ENCODE measurements at places on chromosomes 12 and 14.

DNA sequence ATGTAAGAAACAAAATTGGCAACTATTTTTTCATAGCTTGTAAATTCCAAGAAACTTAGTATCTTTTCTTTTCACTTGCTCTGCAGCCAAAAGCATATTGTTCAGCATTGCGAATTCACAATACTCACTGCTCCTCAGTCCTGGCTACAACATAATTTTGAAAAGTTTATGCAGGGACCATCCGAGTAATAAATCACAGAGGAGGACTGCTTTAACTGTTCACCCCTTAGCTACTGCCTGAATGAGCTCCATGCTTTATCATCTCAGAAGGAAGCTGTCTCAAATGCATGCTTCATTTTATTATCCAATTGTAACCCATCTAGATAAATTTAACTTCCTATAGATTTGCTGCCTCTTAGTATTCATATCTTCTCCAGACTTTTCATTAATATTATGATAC lies 827.8 kb downstream of the DIO2 start:
- no peaks in the 10 kb centered on the region for H3K4me1 ChIP-seq
- H3K4me3 ChIP-seq = no peak overlapping the region
- no peak for DNase-seq

- H3K27ac ChIP-seq = no peak overlapping the region
- no peaks in the 10 kb centered on the region for H3K36me3 ChIP-seq
- DNase-seq = peak; percentile 43
- no peaks in the 10 kb centered on the region for H3K27me3 ChIP-seq
- H3K4me3 ChIP-seq = no peak overlapping the region
Measured at GRCh38 chr12:103503546-103504480, 8.0 kb upstream of the C12orf42 start.

DNA sequence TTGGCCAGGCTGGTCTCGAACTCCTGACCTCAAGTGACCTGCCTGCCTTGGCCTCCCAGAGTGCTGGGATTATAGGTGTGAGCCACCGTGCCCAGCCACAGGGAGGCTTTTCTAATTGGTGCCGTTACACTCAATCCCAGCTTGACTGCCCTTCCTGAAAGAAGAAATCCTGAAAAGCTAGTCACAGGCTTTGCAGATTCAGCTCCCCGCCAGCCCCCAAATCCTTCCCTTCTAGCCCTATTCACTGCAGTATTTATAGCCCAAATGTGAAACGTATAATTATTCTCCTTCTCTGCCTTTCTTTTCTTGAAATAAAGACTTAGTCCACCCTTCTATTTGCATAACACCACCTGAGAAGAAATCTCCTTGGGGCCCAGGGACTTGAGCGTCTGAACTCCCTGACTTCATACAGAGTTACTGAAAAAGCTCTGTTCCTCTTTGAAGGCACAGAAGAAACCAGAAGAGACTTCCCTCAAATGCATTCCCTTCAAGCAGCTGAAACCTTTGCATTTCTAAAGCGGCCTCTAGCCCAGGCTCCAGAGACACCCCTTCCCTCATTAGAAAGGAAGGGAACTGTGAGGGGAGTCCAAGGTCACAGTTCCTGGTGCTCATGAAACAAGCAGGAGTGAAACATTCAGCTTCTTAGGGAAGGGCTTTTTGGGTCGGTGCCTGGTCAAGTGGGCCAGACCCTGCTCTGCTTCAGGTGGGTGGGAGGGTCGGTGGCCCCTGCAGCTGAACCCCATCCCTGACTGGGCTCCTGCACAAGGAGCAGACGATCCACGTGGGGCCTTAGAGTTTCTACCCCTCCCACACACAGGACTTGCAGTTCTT lies 42.3 kb upstream of the BATF start:
- DNase-seq = no peak
- no peak overlapping the region for H3K4me3 ChIP-seq
- H3K4me1 ChIP-seq = no peaks in the 10 kb centered on the region
- peaks cover 13% of the 10 kb centered on the region for H3K36me3 ChIP-seq
- no peaks in the 10 kb centered on the region for H3K27me3 ChIP-seq

DNA sequence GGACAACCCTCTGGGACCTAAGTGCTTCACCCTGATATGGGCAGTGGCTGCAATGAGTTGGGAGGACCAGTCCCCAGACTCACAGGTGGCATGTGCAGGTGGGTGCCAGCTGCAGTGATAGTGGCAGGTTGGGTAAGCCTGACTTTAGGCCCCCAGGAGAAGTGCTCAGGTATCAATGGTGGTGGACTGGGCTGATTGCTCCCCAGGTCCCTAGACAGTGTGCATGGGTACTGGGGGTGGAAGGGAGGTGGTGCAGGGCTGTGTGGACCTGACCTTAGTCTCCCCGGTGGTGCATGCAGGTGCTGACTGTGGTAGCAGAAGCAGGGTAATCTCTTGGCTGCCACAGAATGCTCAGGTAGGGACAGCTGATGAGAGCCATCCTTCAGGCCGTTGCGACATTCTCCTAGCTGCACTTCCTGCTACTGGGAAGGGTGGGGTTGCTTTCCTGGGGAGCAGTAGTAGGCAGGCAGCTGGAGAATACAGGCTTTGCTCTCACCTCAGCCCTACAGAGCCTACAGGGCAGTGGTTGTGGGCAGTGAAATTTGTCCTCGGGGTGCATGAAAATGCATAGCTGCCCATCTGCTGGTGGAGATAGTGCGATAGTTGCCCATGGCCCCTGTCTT lies 33.3 kb upstream of the CCND2 start:
- H3K27ac ChIP-seq = no peak overlapping the region
- no peak for DNase-seq
- no peak overlapping the region for H3K4me3 ChIP-seq
- no peaks in the 10 kb centered on the region for H3K4me1 ChIP-seq

- peak overlapping the region; percentile 35 for H3K27ac ChIP-seq
- peaks cover 12% of the 10 kb centered on the region for H3K4me1 ChIP-seq
- no peaks in the 10 kb centered on the region for H3K27me3 ChIP-seq
Measured at GRCh38 chr12:52896190-52897100, 8.4 kb downstream of the KRT8 start.

DNA sequence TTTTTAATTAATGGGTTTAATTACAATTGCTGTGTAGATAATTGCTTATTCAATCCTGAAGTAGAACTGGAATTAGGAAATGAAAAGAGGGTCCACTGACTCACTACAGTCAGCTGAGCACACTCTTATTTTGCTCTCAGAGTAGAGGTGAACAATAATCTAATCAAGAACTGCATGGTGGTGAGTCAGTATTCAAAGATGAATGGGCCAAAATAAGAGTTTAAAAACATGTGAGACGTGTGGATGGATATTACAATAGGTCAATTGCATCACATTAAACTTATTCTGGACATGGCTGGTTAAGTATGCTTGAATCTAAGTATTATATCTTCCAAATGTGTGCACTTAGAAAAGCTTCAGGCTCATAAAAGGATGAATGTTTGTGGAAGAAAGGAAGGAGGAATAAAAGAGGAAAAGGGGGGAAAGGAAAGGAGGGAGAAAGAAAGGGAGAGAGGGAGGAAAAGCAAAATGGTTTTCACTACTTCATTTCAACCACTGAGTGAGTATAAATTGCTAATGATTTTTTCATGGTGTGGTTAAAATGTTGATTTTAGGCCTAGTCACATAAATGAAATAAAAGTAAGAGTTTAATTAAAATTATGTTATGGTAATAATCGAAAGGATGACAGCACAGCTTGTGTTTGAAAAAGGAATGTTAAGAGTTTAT lies 27.0 kb upstream of the EEA1 start:
- no peak overlapping the region for H3K27ac ChIP-seq
- peaks cover 5% of the 10 kb centered on the region for H3K36me3 ChIP-seq
- H3K4me3 ChIP-seq = no peak overlapping the region

GRCh38 chr12:53166837-53167236 lies 13.7 kb upstream of the ZNF740 start:
- no peaks in the 10 kb centered on the region for H3K27me3 ChIP-seq
- no peak overlapping the region for H3K4me3 ChIP-seq
- no peak overlapping the region for H3K27ac ChIP-seq
- H3K36me3 ChIP-seq = peaks cover 14% of the 10 kb centered on the region
- H3K4me1 ChIP-seq = peaks cover 5% of the 10 kb centered on the region

GRCh38 chr14:36556811-36557433 lies 25.5 kb downstream of the NKX2-8 start:
- H3K27me3 ChIP-seq = peaks cover 12% of the 10 kb centered on the region
- H3K4me1 ChIP-seq = peaks cover 5% of the 10 kb centered on the region
- H3K4me3 ChIP-seq = no peak overlapping the region
- H3K27ac ChIP-seq = no peak overlapping the region

- H3K27me3 ChIP-seq = peaks cover 9% of the 10 kb centered on the region
- no peaks in the 10 kb centered on the region for H3K36me3 ChIP-seq
Measured at GRCh38 chr12:13505636-13506035, 309.1 kb downstream of the EMP1 start.

GRCh38 chr12:2373307-2373706 lies 320.5 kb downstream of the CACNA1C start:
- peaks cover 5% of the 10 kb centered on the region for H3K4me1 ChIP-seq
- H3K4me3 ChIP-seq = no peak overlapping the region
- H3K27ac ChIP-seq = no peak overlapping the region
- no peak for DNase-seq

DNA sequence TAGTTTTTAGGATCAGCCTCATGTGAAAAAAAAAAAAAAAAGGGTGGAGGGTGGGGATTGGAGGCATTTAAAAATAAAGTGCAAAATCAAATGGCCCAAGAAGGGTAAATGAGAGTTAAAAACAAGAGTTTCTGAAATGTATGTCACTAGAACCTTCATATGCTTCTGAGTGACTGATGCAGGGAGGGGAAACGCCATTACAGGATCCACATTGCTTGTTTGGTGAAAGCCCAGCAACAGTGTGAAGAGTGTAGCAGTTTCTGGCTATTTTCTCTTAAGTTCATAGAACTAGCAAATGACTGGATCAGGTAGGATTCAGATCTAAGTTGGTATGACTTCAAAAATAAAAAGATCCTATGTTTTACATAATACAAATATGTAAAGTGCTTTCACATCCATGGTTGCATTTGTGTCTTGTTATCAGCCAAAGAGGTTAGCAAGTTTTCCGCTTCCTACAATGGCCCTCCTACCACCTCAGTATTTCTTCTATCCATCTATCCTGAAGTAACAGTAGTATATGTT lies 2.9 kb downstream of the CHPT1 start:
- H3K36me3 ChIP-seq = peaks cover 6% of the 10 kb centered on the region
- peak overlapping the region; percentile 91 for H3K4me3 ChIP-seq
- H3K4me1 ChIP-seq = peaks cover 38% of the 10 kb centered on the region
- H3K27me3 ChIP-seq = no peaks in the 10 kb centered on the region
- no peak for DNase-seq
- H3K27ac ChIP-seq = no peak overlapping the region

- H3K4me3 ChIP-seq = no peak overlapping the region
- H3K4me1 ChIP-seq = no peaks in the 10 kb centered on the region
- no peak for DNase-seq
- no peak overlapping the region for H3K27ac ChIP-seq
- no peaks in the 10 kb centered on the region for H3K36me3 ChIP-seq
Measured at GRCh38 chr12:100376161-100376560, 19.3 kb downstream of the SLC17A8 start.

GRCh38 chr14:32594766-32595165 lies 265.7 kb downstream of the AKAP6 start:
- no peaks in the 10 kb centered on the region for H3K36me3 ChIP-seq
- peak; percentile 17 for DNase-seq
- no peak overlapping the region for H3K4me3 ChIP-seq
- H3K4me1 ChIP-seq = peaks cover 29% of the 10 kb centered on the region
- no peaks in the 10 kb centered on the region for H3K27me3 ChIP-seq
- peak overlapping the region; percentile 46 for H3K27ac ChIP-seq

DNA sequence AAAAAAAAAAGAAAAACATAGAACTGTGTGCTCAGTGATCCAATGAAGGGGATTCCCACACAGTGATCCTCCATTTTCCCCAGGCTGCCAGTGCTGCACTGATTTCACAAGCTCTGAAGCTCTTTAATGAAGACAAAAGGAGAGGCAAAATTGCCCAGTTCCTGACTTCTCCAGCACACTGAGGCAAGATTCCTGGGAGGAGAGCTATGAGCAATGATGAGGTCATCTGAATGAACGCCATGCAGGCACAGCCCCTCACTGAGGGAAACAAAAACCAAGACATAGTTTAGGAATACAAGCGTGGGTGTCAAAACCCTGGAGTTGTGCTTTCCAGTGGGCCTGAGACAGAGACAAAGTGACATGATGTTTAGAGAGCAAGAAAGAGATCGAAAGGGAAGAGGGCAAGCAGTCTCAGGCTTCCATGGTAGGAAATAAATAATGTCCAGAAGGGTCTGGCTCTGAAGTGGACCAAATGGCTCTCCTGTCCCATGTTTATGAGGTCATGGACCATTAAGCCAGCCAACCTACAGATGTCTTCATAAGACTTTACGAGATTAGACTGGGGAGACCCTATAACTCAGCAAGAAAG lies 40.9 kb upstream of the SMUG1 start:
- peak; percentile 96 for DNase-seq
- peak overlapping the region; percentile 0 for H3K4me3 ChIP-seq
- H3K4me1 ChIP-seq = peaks cover 17% of the 10 kb centered on the region
- peak overlapping the region; percentile 83 for H3K27ac ChIP-seq
- H3K36me3 ChIP-seq = peaks cover 23% of the 10 kb centered on the region
